ENCODE measurements at places on chromosomes 12 and 14.

GRCh38 chr12:58883576-58884334, 36.5 kb downstream of the LRIG3 start:
- no peak for DNase-seq

GRCh38 chr14:34781242-34781641, 66.8 kb upstream of the CFL2 start:
- DNase-seq = no peak

GRCh38 chr12:113273053-113273725, 51.9 kb downstream of the TPCN1 start:
- no peak for DNase-seq

DNA sequence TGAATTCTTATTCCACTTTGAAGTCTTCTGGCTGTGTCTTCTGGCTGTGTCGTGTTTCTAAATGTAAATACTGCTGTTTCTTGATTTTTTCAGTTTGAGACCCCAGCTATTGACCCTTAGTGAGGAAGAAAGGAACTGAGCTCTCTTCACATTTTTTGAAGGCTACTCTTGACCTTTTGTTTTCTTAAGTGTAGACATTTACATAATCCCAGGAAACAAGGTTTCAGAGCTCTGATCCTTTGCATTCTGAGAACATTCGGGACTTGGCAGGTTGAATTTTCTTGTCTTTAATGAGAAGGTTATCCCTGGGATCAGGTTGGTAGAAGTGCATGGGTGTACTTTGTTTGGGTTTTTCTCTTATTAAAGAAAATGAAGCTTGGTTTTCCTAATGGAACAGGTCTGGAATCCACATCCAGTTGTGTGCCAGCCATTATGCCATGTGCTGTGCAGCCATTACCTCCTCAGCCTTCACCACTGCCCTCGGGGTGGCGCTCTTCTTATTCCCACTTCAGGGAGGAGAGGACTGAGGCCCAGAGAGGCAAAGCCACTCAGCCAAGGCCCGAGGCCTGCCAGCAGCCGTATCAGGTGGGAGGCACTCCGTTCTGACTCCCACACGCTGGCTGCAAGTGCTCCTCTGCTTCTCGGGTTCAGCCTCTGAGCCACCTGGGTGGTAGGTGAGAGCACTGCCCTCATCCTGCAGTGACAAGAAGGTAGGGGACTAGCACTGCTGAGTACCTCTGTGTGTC, 120.9 kb downstream of the BEGAIN start:
- DNase-seq = no peak

GRCh38 chr12:24900196-24900595, 48.7 kb downstream of the BCAT1 start:
- no peak for DNase-seq

GRCh38 chr12:57717131-57717530, 21.4 kb downstream of the AGAP2 start:
- no peak for DNase-seq

GRCh38 chr12:45768194-45768593, 38.7 kb downstream of the ARID2 start:
- DNase-seq = no peak

DNA sequence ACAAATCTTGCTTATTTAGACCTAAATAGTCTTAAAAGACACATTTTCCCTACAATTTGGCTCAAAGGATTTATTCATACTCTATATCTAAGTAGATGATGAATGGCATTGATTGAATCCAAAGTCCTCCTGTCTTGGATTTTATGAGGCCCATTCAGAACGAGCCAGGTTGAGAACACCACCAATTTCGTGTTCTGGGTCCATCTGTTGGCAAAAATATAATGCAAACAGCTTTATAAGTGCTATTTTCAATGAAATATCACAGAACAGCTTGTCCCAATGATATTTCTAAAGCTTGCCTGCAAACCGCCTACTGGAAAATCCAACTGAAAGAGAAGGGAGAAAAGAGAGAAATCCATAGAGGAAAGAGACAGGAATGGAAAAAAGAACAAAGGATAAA, 204.8 kb upstream of the GARIN6 start:
- no peak for DNase-seq

DNA sequence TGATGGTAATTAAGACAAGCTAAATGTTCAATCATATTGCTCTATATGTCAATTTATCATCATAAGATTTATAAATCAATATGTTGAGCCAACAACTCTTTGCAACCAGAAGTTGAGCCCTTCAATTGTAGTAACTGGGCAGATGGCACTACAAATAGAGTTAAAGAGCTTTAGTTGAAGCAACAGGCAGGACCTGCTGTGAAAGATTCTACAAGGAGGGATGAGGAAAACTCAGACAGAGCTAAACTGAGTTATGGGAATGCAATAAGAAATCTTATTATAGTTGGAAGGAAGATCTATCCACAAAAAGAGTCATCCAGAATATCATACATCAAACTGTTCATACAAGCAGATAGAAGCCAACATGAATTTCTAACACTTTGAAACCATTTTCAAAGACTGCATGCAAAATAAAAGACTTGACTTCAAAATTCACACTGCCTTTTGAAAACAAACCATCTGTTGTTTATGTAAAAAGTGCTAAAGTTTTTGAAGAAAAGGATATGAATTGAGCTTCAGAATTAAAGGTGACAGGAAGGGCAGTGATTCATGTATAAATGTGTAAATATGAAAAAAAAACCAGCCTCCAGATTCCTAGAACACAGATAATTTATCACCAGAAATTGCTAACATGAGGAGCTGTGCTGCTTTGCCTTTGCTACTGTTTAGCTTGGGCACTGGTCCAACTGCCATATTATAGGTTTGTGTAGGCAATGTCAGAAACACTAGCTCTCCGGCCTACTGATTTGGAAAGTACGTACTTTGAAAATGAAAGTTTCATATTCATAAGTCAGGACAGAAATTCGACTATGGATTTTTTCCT, 133.2 kb downstream of the SLC35F4 start:
- DNase-seq = no peak

DNA sequence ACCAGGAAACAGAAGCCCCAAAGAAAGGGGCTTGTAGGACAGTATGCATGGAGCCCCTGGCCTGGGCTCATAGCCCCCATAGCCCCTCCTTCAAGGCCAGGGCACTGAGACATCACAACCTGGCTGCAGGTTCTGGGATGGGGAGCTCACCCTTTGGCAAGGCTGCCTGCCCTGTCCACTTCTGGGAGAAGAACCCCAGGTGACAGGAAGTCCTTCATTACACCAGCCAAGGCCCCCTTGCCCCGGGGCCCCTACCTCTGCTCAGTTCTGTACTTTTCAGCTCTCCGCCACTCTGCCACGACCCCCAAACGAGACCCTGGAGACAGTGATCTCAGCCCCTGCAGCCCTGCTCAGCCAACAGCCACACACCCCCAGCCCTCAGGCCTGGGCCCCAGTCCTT, 223.2 kb upstream of the RTL1 start:
- no peak for DNase-seq

- DNase-seq = no peak
Measured at GRCh38 chr12:92396647-92397252, 251.1 kb upstream of the BTG1 start.

DNA sequence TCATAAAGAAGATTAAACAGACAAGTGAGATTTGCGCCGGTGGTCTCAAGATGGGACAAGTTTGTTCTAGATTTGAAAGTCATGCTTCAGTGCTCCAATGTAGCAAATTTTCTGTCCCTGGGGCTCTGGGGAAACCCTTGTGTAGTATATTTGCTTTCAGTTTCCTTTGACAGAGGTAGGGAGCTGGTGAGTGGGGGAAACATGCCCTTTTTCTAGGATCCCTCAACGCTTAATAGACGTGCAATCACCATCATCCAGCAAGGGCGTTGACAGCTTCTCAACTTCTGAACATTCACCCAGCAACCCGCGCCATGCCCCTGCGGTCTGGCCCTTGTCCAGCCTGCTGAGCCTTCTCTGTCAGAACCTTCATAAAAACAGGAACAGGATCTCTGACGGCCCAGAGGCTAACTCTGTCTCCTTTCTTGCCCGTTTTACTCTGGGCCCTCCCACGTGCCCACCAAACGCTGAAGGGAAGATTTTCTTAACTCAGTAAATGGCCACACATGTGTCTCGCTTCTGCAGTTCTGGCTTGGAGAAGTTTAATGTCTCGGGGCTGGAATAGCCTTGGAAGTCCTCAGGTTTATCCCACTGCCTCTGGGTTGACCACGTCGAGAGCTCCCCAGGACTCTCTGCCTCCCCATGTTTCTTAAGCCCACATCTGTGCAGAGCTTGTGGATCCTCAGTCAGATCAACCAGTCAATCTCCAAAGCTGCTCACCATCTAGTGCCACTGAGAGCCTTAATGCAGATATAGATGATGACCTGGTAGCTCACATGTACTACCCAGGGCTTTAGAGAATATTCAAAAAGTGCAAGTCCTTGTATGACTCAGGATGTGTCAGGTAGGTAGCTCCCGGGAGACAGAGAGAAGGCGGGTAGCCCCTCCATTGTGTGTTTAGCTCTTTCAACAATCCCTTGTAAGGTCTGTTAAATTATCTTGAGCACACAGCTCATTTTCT, 58.1 kb upstream of the CCND2 start:
- DNase-seq = no peak

DNA sequence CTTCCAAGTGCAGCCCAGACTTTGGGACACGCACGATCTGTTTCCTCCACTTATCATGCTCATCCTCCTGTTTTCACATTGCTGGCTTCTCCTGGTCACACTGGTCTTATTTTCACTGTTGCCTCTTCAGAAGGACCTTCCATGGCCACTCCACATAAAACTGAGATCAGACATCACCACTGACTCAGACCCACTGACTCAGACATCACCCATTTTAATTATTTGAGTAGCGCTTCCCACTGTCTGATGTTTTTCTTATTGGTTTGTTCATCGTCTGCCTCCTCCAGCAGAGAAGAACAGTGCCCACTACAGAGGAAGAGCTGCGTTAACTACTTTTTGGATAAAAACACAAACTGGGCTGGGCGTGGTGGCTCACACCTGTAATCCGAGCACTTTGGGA, 270.5 kb upstream of the PWP1 start:
- DNase-seq = no peak

DNA sequence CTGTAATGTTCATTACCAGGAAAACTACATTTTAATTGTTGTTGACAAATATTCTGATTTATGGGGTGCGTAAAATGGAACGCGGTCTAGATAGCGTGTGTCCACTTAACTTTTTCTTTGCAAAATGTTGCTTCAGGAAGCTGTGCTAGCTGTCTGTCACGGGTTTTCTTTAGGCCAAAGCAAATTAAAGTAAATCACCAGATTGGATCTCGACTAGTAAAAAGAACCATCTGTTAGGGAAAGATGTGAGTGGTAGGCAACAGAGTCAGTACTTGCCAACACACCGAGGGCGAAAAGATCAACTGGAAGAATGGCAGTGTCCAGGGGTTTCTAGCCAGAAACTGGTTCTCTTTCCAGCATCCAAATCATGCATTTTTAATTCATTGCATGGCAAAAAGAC, 404.9 kb upstream of the TMPO start:
- DNase-seq = no peak

DNA sequence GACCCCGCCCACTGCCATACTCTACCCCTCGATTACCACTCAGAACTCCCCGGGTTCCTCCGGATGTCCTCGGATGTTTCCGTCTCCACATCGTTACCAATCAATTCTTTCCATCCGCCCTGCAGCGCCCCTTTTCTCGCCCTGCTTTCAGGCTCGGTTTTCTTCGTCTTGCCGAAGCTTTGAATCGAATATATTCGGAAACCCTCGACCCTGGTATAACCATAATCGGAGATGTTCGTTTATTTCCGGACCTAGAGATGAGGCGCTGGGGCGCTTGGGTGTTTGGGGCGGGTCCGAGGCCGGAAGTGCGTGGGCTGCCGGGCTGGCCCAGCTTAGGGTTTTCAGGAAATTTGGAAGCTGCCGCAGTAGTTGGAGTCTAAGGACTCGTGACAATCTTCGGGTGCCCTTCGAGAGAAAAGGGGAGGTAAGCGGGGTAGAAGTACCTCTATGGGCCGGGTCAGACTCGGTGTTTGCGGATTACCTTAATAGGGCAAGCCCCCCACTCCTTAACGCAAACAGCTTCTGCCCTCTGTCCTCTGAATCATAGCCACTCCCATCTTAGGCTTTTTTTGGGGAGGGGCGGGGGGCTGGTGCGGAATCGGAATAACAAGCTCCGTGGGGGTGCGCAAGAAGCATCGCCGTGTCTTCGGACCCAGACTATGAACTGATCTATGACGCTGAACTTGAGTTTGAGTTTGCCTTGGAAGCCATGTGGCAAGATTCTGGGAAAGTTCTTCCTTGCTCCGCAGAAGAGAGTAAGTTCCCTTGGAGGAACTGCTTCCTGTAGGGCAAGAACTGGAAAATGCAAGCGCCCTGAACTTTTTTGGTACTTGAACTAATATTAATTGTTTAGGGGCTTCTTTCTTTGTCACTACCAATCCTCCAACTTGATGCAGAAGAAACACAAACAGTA, at the start of gene C14orf119:
Gene C14orf119, plus strand, starts transcription at position 310 of the 913 bp plus-strand sequence. CDS start 2,154 bp downstream, outside the sequence.
- no peak for DNase-seq

- no peak for DNase-seq
Measured at GRCh38 chr12:68334132-68334531, 2.0 kb upstream of the MDM1 start.

DNA sequence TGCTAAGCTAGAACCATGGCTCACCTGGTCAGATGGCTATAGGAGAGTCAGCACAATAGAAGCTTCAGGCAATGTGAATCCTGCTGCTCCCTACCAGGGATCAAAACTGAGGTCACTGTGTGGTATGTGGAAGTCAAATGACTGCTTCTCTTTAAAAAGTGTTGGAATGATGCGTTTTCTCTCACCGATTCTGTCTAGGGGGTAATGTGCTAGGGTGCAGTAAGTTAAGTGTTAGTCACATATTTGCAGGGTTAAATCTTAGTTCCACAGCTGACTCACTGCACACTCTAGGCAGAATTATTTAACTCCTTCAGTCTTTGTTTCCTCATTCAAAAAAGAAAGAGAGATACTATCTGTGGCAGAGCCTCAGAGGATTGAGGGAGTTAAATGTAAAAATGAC, 696.6 kb downstream of the DIO2 start:
- no peak for DNase-seq

DNA sequence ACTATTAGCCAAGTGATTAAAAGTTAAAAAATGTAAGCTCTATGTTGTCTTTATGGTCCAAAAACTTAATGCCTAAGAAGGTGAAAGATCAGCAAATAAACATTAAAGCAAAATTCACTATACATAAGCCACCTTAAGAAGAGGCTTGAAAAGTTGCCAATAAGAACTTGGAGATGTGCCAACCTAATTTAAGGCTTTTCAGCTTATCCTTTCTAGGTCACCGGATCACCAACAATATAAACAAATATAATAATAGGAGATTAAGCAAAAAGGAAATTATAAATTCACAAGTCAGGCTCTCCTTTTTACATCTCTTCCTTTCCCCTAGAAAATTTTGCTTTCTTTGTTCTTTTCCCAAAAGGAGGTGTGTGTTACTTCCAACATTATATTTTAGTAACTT, 30.9 kb downstream of the SLC2A3 start:
- no peak for DNase-seq

DNA sequence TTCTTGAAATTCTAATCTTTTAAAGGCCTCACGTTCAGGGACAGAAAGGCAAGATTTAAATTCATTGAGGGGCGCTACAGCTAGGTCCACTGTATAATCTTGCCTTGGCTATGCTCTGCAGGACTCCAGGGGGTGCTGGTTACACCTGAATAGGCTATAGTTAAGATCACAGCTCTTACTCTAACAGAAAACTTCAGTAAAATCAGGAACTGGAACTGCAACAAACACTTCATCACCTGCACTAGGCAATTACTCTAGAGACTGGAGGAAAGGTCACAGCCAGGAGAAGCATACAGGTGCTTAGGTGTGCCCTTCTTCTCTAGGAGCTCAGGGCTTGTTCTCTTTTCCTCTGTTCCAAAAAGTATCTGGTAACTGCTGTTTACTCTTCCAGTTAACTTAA, 20.9 kb downstream of the SLCO1C1 start:
- DNase-seq = no peak
